Activated naive CD4-positive, alpha-beta T cell treated with anti-CD3 and anti-CD28 coated beads, Interleukin-2, amount 50 U/mL, for 16 hours (primary cell): ENCODE measurements at places on chromosomes 13 and 19.

DNA sequence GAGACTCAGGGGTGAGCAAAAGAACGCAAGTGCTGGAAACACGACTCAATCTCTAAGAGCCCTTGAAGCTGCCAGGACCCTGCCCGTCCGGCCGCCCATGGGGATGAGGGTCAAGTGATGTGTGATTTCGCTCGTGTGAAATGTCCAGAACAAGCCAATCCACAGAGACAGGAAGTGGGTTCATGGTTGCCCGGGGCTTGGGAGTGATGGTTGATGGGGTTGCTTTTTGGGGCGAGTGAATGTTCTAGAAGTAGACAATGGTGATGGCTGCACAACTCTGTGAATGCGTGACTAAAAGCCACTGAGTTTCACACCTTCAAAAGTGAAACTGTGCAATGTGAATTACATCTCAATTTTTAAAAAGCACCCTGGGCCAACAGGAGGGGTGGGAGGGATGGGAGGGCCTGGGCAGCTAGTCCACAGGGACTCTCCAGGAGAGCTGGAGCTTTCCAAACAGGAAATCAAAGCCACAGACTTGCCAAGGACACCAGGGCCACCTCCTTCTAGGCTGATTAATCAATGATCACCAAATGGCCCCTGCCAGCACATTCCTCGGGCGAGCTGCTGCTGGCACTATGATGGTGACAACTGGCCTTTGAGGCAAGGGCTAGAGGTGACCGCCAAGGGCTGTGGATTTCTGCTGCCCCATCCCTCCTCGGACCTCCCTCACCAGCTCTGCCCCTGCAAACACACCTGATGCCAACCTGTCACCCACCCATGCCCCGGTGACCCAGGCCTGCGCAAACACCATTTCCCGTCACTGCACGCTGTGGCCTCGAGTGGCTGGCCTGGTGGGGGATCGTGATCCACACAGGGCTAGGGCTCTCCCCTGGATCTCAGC lies 14.0 kb downstream of the DPP9 start:
- no peak for DNase-seq

- no peak for DNase-seq
These were observed 5.0 kb upstream of the ADM5 start for GRCh38 chr19:49684251-49684982.

DNA sequence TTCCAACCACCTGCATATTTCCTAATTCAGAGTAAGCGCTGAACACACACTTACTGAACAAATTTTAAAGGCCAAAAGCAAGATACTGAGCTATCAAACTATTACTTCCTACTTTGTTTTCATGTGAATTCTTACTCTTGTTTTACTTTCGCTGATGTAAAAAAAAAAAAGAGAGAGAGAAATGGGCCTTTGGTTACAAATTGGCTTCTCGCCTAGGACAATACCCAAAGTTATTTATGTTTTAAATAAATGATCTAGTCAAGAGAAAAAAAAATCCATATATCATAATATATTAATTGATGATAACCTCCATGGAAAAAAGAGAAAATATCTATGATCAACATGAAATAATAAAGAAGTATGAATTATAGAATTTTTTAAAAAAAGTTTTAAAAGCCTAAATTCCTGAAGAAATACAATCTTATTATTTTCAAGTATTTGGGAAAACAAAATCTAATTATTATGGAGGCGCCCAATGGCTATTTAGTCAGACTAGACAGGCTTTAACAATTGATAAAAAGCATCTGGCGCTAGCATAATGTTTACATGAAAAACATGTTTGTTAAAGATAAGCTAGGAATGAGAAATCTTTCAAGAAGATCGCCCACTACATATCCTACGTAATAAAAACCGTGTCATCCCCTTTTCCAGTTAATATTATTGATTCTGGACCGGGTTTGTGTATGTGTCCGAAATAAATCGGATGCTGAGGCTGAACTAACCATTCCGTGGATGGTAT lies 9.0 kb downstream of the COL4A1 start:
- no peak for DNase-seq

DNA sequence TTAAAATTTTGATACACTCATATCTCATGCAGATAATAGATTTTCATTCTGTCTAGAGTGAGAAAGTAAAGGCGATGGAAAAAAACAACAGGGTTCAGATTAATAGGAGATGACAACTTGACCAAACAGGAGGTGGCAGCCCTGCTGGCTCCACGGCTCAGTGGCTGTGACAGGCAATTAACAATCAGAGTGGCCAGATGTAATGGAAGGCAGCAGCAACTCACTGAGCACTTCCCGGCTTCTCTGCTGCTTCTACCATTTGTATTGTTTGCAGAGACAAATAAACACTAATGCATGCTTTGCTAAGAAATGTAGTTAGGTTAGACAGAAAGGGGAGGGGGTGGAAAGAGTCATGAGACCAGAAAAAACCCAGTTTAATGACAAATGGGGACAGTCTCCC lies 473.0 kb upstream of the SLC10A2 start:
- DNase-seq: no peak

GRCh38 chr13:46687810-46688209 lies 109.2 kb downstream of the ESD start:
- DNase-seq: no peak

DNA sequence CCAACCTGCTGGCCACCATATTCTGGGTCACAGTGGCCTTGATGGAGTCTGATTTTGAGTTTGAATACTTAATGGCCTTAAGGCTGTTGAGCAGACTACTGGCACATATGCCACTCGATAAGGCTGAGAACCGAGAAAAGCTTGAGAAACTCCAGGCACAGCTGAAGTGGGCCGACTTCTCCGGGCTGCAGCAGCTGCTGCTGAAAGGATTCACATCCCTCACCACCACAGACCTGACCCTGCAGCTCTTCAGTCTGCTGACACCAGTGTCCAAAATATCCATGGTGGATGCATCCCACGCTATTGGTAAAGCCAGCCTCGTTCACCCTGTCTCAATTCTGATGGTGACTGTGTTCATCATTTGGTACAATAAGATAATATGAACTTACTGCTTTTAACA lies 77.5 kb downstream of the ZAR1L start:
- DNase-seq: no peak

GRCh38 chr19:1856698-1857603 lies 6.4 kb downstream of the KLF16 start:
- peak; percentile 57 for DNase-seq

GRCh38 chr19:18613589-18614234 lies 1.0 kb downstream of the TMEM59L start:
- DNase-seq: no peak

GRCh38 chr13:25187596-25187995 lies 15.5 kb upstream of the AMER2 start:
- no peak for DNase-seq

DNA sequence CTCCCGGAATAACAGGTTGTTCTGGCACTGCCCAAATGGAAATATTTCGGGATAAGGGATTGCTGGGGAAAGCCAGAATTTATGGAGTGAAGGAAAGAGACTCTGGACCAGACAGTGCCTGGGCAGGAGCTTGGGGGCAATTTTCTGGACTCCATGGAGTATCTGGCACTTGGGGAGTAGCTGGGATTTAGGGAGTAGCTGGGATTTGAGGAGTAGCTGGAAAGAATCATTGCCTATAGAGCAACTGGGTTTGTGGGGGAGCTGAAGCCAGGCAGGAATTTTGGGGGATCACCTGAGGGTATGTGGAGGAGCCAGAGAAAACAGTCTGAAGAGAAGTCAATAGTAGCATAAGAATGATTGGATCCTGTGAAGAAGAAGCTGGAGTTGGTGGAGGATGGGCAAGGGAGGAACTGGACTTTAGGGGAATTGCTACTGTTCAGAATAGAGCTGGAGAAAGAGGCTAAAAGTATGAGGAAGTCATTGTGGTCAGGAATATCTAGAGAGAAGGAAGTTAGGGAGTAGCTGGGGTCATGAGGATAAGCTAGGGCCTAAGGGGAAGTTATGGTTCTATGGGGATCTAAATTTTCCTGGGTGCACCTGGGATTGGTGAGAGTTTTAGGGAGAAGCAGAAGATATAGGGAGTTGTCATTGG lies 14.8 kb downstream of the FSD1 start:
- no peak for DNase-seq

DNA sequence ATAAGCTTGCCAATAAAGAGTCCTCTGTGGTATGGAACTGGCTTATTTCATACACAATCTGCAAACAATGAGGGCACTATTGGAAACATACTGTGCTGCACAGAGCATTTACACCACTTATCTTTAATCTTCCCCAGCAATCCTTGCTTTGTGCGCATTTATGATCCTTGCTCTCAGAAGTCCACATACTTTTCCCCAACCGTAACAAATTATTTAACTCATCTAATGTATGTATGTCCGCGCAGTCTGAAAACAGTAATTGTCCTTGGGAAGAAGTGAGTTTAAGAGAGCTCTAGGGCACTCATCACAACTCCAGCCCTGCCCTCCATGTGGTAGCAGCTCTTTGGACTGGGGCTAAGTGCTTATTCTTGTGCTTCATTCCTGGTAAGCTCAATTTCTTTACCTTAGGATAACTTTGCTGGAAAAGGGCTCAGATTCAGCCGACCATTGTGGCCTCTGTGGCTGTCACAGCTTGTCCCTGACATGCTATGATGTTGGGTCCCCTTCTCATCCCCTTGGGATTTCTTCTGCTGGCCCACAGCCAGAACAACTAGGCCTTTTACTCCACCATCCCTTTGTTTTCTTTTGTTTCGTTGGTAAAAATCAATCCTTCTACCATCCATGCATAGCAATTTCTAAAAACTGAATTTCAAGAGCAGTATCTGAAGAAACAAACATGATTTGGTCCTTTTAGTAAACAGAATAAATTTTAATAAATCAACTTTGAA lies 152.7 kb downstream of the TNFRSF19 start:
- DNase-seq: no peak

DNA sequence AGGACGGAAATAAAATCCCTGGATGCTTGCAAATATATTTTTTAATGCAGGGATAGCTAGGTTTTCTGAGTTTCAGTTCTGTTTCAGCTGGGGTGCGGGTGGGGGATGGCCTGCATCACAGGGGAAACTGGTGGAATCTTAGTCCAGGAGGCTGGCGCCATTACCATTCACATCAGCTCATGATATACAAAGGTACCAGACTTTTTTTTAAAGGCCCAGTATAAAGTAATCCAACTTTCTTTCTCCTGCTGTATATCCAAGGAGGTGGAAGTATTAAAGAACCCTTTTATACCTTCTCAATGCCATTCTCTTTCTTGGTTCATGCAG lies 343.8 kb downstream of the KCNRG start:
- no peak for DNase-seq

DNA sequence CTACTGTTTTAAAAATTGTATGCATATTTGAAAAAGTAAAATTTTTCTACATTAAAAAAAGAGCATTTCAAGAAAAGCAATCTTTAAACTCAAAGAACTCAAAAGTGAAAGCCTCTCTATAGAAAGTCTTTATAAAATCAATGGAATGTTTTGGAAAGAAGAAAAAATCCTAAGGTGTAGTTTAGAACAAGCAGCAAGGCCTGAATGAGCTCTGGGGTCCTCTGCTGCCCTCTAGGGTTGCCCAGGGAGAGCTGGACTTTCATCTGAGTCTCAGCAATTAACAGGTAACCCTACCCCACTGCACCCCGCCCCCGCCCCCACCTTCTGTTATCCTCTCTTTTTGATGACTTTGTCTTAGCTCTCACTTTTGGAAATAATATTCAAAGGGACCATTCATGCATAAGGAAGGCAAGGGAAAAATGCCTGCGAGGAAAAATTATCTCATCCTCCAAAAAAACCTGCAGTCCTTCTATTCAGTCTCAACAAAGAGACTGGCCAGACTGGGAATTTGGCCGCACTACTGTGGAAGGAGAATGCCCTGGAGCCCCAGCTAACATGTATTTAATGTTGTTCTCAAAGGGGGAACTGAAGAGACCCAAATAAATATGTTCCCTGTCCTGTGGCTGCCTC lies 24.1 kb downstream of the SLC25A30 start:
- peak; percentile 27 for DNase-seq

GRCh38 chr19:33795370-33796163 lies 1.1 kb upstream of the KCTD15 start:
- peak; percentile 60 for DNase-seq

- no peak for DNase-seq
These were observed 1.4 kb downstream of the GPX4 start for GRCh38 chr19:1105008-1105872.

GRCh38 chr19:5450482-5451126 lies 4.6 kb upstream of the ZNRF4 start:
- DNase-seq: no peak

- no peak for DNase-seq
These were observed 21.3 kb downstream of the ARHGEF1 start for GRCh38 chr19:41904118-41904870.

- no peak for DNase-seq
These were observed 17.7 kb downstream of the TSHZ3 start for GRCh38 chr19:31331536-31331935.

DNA sequence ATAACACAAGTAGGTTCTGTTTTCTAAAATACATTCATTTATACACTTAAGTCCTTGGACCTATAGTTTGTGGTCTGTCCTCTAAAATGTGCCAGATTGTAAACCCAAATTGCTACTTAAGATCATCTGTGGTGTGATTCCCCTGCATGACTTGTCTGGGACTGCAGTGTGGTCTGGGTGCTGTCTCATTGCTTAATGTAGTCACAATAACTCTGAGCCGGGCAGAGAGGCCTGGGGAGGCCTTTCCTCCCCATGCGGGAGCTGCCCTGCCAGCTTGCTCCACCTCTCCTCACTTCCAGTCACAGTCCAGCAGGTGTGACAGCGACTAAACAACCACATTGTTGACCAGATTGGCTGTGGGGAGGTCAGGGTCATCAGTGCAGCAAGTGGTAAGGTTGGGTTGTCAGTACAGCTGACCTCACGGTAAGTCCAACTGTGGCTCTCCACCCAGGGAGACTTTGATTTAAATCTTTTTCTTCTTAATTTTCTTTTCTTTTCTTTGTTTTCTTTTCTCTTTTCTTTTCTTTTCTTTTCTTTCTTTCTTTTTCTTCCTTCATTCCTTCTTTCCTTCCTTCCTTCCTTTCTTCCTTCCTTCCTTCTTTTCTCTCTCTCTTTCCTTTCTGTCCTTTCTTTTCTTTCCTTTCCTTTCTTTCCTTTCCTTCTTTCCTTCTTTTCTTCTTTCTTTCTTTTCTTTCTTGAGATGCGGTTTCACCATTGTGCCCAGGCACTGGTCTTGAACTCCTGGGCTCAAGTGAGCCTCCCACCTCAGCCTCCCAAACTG lies 4.4 kb upstream of the TUBA3C start:
- DNase-seq: no peak

DNA sequence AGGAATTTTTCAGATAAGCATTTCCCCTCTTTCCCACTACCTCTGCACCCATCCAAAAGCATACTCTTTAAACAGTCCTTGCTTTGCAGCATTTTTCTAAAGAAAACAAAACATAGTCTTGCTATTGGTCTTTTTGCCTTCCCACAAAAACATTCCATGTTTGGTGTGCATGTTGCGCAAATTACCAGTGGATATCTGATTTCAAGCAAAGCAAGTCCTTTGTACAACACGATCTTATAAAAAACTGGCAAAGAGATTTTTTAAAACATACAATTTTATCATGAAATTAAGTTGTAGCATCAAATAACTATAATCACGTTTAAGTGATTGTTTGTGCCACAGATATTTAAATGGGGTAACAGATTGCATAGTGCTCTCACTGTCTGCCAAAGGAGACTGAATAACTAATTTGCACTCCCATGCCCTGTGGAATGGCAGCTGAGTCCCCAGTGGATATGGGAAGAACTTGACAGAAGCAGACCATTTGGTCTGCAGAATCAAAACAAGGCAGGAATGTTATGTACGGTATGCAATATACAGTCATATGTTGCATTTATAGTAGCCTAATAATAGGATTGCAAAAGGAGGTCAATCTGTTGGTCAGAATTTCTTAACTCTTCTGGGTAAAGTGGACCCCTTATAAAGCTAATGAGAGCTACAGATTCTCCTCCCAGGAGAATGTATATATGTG lies 285.7 kb downstream of the TBC1D4 start:
- DNase-seq: no peak
